Natural killer cell treated with Interleukin-12 subunit alpha and Interleukin-12 subunit beta and Interleukin-15 and Interleukin-18, amount 100 ng/mL, for 72 hours (primary cell): ENCODE measurements at places on chromosomes 2 and 18.

GRCh38 chr2:61229936-61230335 is 67.9 kb downstream of the C2orf74 start:
- no peak for DNase-seq

DNA sequence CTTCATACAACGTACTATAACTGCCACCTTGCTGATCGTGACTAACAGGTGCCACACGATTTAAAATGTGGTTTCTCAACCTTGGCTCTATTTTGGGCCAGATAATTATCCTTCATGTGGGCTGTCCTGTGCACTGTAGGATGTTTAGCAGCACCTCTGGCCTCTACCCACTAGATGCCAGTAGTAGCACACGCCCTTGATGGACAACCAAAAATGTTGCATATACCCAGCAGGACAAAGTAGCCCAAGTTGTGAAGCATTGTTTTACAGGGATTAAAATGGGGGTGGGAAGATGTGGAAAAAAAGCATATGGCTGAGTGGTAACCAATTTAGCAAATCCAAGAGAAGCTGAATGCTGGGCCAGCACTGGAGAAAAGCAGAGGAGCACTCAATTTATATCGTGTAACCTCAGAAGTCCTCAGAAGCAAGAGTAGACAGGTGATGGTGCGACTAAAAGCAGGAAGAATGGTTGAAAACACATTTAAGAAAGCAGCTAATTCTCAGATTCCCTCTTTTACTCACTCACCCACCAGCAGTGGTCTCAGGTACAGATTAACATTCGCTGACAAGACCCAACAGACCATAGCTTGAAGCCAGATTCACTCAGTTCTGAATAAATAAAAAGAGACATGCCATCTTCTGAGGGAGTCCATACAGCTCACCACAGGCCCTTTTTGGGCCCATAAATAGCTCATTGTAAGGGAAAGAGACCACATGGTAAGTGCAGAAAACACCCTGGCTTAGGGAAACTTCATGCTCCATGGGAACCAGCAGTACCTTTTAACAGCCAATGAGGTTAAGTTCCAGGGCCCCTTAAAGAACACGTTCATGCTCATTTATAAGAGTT is 50.6 kb downstream of the RAPH1 start:
- peak; percentile 61 for DNase-seq

- no peak for DNase-seq
These were observed 9.7 kb downstream of the PROKR1 start for GRCh38 chr2:68653034-68653433.

GRCh38 chr2:196244966-196245365 is 73.6 kb upstream of the STK17B start:
- no peak for DNase-seq

- DNase-seq, result no peak
These were observed 495.6 kb upstream of the SYT4 start for GRCh38 chr18:43772907-43773306.

DNA sequence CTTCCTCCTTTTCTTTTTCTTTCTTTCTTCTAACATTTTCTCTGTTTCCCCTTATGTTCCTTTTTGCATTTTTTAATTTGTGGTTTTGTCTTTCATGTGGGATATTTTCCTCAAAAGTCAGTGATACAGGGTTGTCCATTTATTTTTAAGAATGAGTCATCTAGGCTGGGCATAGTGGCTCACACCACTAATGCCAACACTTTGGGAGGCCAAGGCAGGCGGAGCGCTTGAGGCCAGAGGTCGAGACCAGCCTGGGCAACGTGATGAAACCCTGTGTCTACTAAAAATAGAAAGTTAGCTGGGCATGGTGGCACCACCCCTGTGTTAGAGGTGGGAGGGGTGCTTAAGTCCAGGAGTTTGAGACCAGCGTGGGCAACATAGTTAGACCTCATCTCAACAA is 35.8 kb downstream of the KATNAL2 start:
- DNase-seq, result no peak

DNA sequence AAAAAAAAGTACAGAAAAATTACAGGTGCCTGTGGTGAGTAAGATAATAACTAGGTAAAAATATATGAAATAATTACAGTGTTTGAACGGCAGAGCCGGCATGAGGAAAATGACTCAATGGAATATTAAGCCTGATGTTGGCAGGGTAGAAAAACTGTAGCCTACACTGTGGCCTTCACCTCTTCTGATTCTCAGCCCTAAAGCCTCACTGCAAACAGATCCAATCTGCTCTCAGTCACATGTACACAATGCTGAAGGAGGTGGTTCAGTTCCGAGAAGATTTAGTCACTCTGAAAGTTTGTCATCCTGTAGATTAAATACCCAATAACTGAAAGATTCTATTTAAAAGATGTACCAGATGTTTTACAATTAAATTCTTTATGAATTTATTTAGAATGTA is 66.9 kb upstream of the MAP3K20 start:
- no peak for DNase-seq

DNA sequence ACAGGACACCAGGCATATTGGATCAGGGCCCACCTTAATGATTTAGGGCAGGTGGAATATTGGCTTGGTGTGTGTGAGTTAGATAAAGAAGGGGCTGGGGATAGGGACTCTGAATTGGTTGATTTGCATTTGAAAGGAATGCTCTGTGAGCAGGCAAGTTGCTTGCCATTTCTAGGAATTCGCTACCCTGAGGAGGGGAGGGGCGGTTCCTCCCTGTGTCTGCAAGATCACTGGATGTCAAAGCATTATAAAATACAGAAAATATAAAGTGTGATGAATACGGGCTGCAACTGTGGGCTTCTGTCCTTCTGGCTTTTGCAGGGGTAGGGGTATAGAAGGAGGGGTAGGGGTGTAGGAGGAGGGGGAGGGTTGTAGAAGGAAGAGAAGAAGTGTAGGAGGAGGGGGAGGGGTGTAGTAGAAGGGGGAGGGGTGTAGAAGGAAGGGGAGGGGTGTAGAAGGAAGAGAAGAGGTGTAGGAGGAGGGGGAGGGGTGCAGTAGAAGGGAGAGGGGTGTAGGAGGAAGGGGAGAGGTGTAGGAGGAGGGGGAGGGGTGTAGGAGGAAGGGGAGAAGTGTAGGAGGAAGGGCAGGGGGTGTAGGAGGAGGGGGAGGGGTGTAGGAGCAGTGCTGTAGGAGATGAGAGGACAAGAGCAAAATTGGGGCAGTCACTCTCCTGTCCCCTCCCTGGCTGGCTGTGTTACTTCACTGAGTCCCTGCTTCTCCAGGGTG is 238.0 kb upstream of the COPS8 start:
- DNase-seq, result no peak

GRCh38 chr2:225472161-225472560 is 72.7 kb downstream of the NYAP2 start:
- DNase-seq, result no peak

DNA sequence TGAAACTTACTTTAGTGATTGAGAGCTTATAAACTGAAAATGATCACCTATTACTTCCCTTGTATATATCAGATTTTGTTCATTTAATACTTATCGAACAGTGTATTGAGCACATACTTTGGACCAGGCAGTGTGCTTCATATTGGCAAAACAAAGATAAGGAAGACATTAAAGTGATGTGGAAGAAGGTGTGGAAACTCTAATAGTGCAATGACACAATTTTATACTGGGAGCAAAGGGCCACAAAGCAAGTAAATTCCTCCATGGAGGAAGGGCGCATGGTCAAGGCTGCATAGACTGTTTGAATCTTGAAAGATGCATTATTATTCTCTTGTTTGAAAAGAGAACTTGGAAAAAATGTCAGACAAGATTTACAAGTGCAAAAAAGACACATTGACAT is 936.5 kb upstream of the DDX18 start:
- DNase-seq, result no peak

DNA sequence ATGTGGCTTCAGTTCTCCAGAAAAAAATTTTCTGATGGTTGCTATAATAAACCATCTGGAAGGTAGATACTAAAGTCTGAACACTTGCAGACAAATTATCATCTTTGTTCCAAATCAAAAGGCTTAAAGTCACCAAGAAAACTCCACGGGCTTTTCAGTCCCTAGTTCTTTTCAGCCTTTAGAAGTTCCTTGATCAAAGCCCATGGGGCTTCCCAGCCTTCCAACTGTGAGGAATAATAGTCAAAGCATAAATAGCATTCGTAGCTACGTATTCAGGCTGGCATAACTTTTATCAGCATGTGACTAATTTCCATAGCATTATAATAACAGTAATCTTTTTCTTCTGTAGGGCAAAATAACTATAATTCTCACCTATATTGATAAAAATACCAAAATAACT is 13.9 kb downstream of the SCG2 start:
- no peak for DNase-seq

- peak; percentile 66 for DNase-seq
These were observed at the start of gene MARCHF4 for GRCh38 chr2:216371721-216372702. Gene MARCHF4 (minus strand): TSS chr2:216372483. CDS start chr2:216370260, 2,223 bp downstream.

DNA sequence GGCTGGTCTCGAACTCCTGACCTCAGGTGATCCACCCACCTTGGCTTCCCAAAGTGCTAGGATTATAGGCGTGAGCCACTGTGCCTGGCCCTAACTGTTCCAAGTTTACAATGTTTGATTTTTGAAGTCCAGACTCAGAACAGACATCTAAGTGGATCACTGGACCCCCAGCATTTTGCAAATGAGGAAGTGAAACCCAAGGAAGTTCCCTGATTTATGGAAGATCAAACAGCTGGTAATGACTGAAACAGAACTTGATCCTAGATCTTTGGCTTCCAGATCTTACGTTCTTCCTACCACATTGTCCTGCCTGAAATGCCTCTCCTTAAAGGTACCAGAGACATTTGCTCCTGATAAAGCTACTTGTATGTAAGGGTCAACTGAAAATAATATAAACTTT is 58.3 kb upstream of the NCOA1 start:
- DNase-seq, result no peak

GRCh38 chr2:130963849-130964793 is 127.4 kb downstream of the ARHGEF4 start:
- DNase-seq, result no peak

DNA sequence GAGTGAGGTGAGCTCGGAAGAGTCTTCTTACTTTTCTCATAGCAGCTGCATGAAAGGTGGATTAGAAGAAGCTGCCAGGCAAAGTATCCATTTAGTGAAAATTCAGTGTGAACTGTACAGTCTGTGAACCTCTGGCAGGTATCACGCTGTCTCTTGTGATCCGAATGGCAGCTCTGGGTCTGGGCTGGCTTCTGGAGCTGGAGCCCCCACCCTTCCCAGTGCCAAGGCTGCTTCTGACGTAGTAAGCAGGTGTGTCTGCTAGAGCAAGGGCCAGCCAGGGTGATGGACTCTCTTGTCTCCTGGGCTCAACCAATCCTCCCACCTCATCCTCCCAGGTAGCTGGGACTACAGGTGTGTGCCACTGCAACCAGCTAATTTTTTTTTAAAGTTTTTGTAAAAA is 14.0 kb upstream of the NTSR2 start:
- no peak for DNase-seq

DNA sequence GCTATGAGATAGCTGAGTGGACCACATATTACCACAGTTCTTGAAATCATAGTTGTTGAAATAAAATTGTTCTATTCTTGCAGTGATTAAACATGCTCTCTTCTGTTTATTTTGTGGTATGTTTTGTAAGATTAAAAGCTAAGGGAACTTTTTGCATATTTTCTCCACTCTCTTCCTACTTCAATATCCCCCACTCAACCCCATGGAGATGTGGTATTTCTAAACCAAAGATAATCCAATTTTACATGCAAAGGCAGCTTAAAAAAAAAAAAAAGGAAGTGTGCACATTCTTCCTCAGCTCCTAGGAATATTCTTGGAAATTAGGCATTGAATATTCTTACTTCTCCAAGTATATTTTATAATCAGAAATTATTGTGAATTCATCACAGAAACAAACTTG is 15.0 kb upstream of the PAX3 start:
- no peak for DNase-seq

GRCh38 chr2:42964439-42965083 is 172.2 kb upstream of the HAAO start:
- DNase-seq, result no peak

- peak; percentile 34 for DNase-seq
These were observed 30.2 kb downstream of the GLI2 start for GRCh38 chr2:120765678-120766469.

GRCh38 chr2:98823196-98824170 is 92.6 kb upstream of the MGAT4A start:
- DNase-seq, result no peak

DNA sequence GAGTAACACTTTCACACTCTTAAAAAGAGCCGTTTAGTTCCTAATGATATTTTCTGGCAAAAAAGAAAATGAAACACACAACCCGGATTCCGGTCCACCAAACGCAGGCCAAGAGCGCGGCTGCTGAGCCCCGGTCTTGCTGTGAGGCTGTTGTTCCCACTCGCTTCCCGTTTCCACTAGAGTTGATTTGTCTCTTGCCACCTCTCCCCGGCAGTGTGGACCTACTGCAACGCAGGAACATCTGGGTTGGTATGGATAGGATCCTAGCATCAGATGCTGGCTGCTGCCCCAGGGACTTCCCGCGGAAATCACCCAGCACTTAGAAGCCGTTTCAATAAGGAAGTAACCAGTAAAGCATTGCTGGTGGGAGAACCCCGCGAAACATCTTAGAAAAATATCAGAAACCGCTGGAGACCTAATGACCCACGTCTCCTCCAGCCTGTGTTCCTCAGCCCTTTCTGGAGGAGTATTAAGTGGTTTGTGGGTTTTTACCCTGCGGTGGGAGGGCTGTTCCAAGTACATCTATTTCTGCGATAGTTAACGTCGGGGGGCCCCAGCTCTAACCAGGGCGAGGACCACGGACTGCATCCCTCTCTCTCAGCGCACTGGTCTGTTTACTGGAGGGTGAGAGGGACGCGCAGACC is 939 bp downstream of the DOCK10 start:
- DNase-seq, result peak; percentile 90

DNA sequence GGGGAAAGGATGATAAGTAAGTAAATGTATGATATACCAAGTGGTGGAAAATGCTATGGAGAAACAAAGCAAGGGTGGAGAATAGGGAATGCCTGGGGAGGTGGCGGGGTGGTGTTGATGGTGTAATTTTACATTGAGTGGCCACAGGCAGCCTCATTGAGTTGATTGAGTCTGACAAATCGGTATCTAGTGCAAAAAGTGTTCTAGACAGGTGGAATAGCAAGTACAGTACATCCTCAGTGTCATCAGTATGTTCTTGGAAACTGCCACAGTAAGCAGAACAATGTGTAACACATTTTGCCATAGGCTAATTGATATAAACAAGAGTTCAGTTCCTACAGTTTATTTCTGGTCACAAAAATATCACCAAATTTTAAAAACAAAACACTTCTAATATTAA is 46.4 kb downstream of the UGP2 start:
- no peak for DNase-seq

DNA sequence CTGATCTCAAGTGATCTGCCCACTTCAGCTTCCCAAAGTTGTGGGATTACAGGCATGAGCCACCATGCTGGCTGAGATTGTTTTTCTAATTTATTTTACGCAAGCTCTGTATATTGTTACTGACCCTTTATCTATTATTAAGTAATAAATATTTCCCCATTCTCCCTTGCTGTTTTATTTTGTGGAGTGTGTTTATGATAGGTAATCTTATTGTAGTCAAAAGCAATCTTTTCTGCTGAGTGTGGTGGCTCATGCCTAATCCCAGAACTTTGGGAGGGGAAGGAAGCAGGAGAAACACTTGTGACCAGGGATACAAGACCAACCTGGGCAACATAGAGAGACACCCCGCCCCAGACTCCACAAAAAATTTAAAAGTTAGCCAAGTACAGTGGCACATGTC is 55.2 kb upstream of the RTN4 start:
- no peak for DNase-seq
